ENCODE measurements at places on chromosomes 3 and 15. TPM values are rescaled to one million over a fixed set of nuclear protein-coding genes. Genes with fewer than 3 reads are reported as not detected.
A peak's percentile ranks its signal among the peaks of the same experiment; 100 is the strongest.

POC1A gene
- polyA plus RNA-seq, result 4.1 TPM

KCNH8 gene
- polyA plus RNA-seq, result 0.06 TPM

C15orf62 gene
- polyA plus RNA-seq, result 0.87 TPM

ACKR4 gene
- polyA plus RNA-seq, result 5.8 TPM

HHATL gene
- 0.60 TPM for polyA plus RNA-seq

SEMA6D gene
- 2.1 TPM for polyA plus RNA-seq

VEPH1 gene
- polyA plus RNA-seq, result 53.5 TPM

TFRC gene
- 28.1 TPM for polyA plus RNA-seq

ADAMTSL3 gene
- polyA plus RNA-seq, result 0.85 TPM

FOXB1 gene
- 0.02 TPM for polyA plus RNA-seq

SCAANT1 gene
- polyA plus RNA-seq, result not detected

DNA sequence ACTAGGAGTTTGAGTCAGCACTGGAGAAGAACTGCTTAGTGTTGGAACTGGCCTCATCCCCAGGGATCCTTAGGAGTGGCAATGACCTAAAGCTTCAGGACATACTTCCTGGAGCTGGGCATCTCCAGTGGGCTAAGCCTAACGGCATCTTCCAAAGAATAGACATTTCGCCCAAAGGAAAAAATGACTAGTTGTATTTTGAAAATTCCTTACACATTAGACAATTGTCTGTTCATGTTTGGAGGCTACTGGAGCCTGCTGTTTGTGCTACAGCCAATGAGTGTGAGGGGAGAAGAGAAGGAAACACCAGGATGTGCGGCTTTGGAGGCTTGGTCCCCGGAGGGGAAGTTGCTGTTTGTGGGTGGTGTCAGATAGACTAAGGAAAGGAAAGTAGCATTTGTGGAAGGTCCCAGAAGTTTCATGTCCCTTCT is 77.6 kb downstream of the POLR2M start:
- no peak for DNase-seq

DNA sequence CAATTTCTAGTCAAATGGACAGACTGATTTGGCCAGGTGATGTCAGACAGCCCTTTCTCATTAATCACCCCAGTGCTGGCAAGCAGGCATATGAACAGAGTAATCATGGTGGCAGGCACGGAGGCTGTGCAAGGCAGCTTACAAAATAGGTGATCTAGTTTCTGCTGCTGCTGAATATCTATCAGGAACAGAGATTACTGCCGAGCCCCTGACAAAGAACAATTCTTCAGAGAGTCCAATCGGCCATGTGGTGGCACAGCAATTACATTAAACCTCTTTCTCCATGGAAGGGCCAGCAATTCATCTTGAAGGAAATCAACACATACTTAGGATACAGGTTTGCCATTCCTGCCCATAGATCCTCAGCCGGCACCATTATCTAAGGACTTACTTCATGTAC is 32.3 kb upstream of the THBS1 start:
- DNase-seq, result no peak

GRCh38 chr15:48112242-48112641 is 8.5 kb upstream of the SLC24A5 start:
- no peak for DNase-seq

DNA sequence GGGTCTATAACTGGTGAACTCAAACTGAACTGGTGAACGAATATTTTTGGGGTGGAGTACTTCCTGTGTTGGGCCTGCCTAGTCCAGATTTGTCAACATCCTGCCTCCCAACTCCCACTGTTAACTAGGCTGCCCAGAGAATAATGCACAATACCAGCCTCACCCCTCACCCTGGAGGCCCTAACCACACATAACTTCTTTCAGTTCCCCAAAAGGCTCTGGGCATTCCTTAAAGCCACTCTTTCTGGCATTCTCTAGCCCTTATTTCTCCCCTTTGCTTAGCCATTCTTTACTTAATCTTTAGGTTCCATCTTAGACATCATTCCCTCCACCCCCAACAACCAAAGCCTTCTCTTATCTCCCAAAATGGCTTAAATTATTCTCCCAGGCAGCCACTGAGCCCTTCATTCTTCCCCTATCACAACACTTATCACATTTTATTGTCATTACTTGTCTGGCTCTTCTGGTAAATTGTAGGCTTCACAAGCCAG is 9.1 kb upstream of the SEC11A start:
- DNase-seq, result no peak

GRCh38 chr15:72319360-72319984 is 485 bp downstream of the CELF6 start:
- peak; percentile 87 for DNase-seq

GRCh38 chr3:49387721-49388120 is 24.1 kb downstream of the RHOA start:
- DNase-seq, result no peak

- no peak for DNase-seq
These were observed 32.6 kb upstream of the TBC1D5 start for GRCh38 chr3:17775073-17775472.

GRCh38 chr15:87326269-87326668 is 930.3 kb downstream of the NTRK3 start:
- no peak for DNase-seq

- DNase-seq, result no peak
These were observed 31.3 kb upstream of the SACM1L start for GRCh38 chr3:45657853-45658252.

GRCh38 chr15:40008061-40008765 is 30.8 kb downstream of the SRP14 start:
- DNase-seq, result no peak

DNA sequence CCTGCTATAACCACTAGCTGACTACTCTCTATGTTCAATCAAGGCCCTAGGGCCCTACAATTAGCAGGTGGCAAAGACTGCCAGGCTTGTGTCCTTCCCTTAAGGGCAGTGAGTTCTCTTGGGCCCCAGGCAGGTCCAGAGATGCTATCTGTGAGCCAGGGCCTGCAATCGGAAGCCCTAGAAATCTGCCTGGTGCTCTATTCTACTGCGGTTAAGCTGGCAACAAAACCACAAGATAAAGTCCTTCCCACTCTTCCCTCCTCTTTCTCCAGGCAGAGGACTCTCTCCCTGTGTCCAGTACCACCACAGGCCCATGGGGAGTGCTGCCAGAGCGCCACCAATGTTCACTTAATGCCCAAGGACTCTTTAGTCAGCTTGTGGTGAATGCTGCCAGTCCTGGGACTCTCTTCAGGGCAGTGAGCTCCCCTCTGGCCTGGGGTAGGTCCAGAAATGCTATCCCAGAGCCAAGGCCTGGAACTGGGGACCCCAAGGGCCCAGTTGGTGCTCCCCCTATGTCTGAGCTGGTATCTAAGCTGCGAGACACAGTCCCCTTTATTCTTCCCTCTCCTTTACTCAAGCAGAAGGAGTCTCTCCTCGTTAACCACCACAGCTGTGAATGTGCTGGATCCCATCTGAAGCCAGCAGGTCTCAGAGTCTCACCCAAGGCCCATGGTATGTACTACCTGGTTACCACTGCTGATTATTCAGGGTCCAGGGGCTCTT is 34.7 kb downstream of the XXYLT1 start:
- DNase-seq, result no peak

DNA sequence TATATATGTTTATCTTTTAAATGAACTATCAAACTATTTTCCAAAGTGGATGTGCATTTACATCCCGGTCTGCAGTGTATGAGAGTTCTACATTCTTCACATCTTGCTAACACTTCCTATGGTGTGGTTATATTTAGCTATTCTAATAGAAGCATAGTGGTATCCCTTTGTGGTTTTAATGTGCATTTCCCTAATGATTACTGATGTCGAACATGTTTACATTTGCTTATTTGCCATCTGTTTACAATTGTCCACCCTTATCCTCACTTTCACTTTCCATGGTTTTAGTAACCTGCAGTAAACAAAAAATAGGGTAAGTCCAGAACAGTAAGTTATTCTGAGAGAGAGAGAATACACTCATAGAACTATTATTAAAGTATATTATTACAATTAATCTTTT is 360.5 kb upstream of the NAALADL2 start:
- no peak for DNase-seq

- DNase-seq, result no peak
These were observed 3.8 kb downstream of the SKOR1 start for GRCh38 chr15:67828969-67829646.

Measured in lung (tissue), 17 donors.